SK-N-MC (cell line): ENCODE measurements at places on chromosomes 16 and 17.

DNA sequence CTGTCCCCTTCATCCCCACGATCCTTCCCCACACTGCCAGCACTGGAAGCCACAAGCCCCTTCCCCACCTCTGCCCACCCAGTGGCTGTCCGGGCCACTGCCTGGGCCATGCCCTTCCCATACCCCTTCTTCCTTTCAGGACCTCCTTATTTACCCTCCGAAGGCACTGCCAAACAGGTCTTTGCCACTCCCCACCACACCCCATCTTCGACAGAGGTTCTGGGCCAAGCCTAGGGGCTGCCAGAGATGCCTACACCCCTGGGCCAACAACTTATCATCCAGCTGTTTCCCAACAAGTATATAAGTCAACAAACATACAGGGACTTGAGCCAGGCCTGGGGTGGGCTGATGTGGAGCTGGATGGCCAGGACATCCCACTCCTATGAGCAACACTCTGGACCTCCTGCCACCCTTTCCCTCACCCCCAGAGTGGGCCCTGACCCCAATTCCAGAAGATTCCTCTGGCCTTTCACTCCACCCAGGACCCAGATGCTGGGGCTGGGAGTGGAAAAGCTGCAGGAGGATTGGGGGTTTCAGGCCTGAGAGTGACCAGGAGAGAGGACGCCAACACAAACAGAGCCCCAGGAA, 1.5 kb upstream of the PPP1R1B start:
- DNase-seq = no peak

DNA sequence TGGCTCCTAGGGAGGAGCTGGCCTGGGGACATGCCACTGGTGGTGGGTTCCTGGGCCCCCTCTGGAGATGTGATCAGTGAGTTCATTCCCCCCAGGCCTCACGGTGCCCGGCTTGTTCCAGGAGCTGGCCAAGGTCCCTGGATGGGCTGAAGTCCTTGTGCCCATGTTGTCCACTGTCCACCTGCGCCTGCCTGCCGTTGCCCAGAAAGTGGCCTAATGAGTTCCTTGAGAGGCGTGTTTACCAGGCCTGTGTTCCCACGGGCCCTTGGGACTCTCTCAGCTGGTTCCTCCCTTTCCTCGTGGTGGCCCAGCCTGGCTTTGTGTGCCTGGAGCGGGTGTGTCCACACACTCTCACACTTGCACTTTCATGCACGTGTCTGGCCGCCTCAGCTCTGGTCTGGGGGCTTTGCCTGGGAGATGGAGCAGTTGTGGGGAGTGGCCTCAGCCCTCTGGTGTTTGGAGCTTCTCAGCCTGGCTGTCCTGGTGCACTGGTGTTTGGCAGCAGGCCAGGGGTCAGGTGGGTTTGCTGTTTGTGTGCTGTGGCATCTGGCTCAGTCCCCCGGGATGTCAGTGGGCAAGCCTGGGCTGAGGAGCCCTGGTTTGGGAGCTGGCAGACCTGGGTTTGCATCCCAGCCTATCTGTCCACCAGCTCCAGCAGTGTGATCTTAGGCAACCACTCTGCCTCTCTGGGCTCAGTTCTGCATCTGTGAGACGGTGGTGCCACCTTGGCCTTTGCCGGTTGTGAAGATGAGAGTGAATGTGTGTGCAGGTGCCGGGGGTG, 18.0 kb downstream of the ADCY7 start:
- no peak for DNase-seq

GRCh38 chr16:1027501-1027815, 45.1 kb upstream of the SSTR5 start:
- DNase-seq = no peak

- no peak for DNase-seq
These were observed 101.6 kb downstream of the CCT6B start for GRCh38 chr17:34859652-34860051.

DNA sequence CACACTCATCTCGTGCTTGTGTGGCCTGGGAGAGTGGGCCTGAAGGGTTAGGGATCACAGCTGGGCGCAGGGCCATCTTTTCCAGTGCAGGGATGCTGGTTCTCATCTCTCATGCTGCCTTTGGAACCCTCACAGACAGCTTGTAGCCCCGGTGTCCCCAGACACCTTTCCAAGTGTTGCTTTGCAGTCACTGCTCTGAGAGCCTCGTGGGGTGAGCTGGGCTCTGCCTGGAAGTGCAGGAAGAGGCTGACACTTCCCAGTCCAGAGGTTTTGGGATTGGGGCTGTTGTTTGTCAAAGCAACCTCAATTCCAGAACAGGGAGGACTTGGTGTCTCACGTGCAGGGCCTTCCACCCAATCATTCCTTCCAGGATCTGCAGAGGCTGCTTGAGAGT, 28.2 kb downstream of the TBX4 start:
- no peak for DNase-seq

DNA sequence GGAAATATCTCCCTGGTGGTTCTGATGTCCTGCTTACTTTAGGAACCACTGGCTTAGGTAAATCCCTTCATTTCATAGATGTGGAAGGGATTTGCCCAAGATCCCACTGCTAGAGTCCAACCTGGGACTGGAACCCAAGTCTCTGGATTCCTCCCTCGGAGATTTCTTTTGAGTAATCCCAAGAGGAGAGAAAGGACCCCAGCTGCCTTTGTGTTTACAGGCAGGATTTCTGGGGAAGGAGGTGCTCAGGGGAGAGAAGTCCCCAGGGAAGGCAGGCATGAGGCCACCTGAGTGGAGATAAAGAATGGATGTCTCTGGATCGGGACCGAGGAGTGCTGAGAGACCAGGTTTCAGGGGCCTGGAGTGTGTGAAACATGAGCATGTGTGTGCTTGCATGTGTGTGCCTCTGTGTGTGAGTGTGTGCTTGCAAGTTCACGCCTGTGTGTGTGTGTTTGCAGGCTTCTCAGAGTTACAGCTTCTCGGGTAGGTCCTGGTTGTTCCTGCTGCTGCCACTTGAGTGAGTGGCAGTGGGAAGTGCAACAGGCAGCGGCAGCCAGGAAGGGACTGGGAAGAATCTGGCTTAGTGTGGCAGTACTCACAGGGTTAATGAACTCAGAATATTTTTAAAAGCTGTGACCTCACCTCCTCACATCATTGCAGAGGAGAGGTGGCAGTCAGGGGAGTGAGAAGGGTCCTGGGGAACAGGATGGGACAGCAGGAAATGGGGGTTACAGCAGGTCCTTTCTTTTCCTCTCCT, 2.2 kb downstream of the KCNH6 start:
- no peak for DNase-seq

- no peak for DNase-seq
These were observed 271.9 kb upstream of the PMFBP1 start for GRCh38 chr16:72443809-72444208.

DNA sequence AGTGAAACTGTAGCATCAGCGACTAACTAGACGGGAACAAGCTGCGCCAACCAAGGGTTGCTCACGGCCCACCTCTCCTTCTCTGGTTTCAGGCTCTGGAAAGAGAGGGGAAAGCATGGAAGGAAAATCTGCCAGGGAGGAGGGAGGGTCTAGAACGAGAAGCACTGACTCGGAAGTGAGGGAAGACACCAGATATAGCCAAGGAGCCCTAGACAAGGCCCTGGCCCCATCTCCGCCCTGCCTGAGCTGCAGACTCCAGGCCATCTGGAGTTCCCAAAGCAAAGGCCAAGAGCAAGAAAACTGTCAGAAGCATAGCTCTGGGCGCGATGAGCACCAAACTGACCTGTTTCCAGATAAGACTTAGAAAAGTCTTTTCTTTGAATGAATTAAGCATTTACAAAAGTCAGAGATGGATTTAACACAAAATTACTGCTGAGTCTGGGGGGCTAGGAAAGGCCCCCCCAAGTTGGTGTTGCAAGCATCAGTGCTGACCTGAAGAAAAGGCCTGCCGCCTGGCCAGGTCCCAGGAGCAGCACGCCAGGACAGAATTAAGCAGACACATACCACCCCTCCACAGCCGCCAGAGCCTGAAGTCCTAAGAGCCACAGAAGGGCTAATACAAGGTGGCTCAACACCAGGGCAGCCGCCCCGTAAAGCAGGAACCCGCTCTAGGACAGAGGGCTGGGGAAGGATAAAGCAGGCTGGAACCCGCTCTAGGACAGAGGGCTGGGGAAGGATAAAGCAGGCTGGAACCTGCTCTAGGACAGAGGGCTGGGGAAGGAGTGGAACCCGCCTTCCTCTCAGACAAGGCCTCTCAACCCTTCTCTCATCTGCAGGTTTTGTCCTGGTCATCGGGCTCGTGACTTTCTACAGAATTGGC, 20.7 kb downstream of the TMEM204 start:
- no peak for DNase-seq

- DNase-seq = no peak
These were observed 8.6 kb downstream of the CHD9NB start for GRCh38 chr16:53043986-53044601.

GRCh38 chr17:27996202-27997043, 46.1 kb upstream of the NLK start:
- no peak for DNase-seq

GRCh38 chr16:1182950-1183907, 30.3 kb downstream of the CACNA1H start:
- no peak for DNase-seq

GRCh38 chr17:50534222-50534978, 1.9 kb downstream of the EPN3 start:
- DNase-seq = no peak

- DNase-seq = no peak
These were observed 29.5 kb upstream of the CREBBP start for GRCh38 chr16:3909791-3910583.

- DNase-seq = no peak
These were observed 5.8 kb upstream of the GNA13 start for GRCh38 chr17:65062171-65062915.

DNA sequence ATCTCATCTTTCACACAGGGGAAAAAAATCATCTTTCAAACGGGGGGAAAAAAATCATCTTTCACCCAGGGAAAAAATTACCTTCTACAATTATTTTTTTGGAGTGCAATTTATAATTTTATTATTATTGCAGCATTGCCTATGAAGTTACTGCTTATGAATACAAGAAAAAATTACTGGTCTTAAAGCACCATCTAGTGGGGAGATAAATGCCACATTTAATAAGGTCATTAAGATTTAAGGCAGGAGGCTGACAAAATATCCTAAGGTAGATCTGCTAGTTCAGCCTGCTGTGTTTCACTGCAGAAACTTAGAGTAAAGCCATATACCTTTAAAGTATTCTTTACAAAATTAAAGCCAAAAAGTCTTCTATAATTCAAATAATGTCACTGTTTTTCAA, 13.7 kb downstream of the SHCBP1 start:
- DNase-seq = no peak

GRCh38 chr16:56836410-56837230, 28.4 kb upstream of the SLC12A3 start:
- DNase-seq = peak; percentile 20

- DNase-seq = peak; percentile 98
These were observed 63.3 kb downstream of the TUBD1 start for GRCh38 chr17:59829217-59830006.
